Kidney (tissue), 22 donors: ENCODE measurements at places on chromosomes 12 and 14.

- H3K4me1 ChIP-seq, result no peaks in the 10 kb centered on the region
- no peak for DNase-seq
- no peak overlapping the region for H3K4me3 ChIP-seq
- H3K27me3 ChIP-seq, result no peaks in the 10 kb centered on the region
Measured at GRCh38 chr14:101367421-101368261, 193.7 kb upstream of the DIO3 start.

- DNase-seq, result no peak
- no peak overlapping the region for H3K4me3 ChIP-seq
Measured at GRCh38 chr14:36585100-36585499, 2.7 kb upstream of the NKX2-8 start.

GRCh38 chr14:58717813-58718212, 80.1 kb downstream of the DACT1 start:
- H3K4me3 ChIP-seq, result no peak overlapping the region
- no peaks in the 10 kb centered on the region for H3K36me3 ChIP-seq
- H3K27ac ChIP-seq, result no peak overlapping the region

- H3K27me3 ChIP-seq, result no peaks in the 10 kb centered on the region
- no peak overlapping the region for H3K4me3 ChIP-seq
- DNase-seq, result no peak
Measured at GRCh38 chr14:102029956-102030355, 56.9 kb downstream of the HSP90AA1 start.

DNA sequence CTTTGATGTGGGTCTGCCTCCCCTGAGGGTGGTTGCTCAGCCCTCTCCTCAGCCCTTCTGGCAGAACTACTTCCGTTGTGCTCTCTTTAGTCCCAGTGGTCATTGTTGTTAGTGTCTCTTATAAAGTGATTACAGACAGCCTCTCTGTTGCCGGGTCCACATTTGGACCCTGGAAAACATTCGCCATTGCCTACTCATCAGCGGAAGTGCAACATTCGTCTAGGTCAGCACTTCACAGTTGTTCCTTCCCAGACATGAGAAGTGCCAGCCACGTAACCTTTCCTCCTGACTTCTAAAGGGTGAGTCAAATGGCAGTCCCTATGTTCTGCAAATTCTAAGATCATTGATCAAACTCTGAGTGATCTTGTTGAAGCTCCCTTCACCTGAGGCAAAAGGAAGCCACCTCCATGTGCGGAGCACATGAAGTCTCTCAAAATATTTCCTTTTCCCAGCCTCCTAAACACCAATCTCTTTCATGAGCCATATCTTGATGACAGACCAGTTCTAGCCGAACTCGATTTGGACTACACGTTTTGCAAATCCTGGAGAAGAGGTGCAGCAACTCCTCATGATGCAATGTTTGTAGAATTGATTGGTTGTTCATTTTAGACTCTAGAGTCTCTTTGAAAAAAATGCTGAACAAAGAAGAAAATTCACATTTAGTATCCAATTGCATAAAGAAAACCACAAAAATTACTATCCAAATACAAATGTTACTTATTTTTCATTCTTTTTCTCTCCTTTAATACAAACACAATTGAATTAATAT, 163.8 kb downstream of the RPL10L start:
- H3K4me3 ChIP-seq, result no peak overlapping the region
- no peaks in the 10 kb centered on the region for H3K4me1 ChIP-seq
- no peak overlapping the region for H3K27ac ChIP-seq
- DNase-seq, result no peak
- no peaks in the 10 kb centered on the region for H3K36me3 ChIP-seq

- H3K4me1 ChIP-seq, result peaks cover 4% of the 10 kb centered on the region
- no peak overlapping the region for H3K4me3 ChIP-seq
- no peaks in the 10 kb centered on the region for H3K36me3 ChIP-seq
- H3K27ac ChIP-seq, result no peak overlapping the region
- peak; percentile 84 for DNase-seq
- no peaks in the 10 kb centered on the region for H3K27me3 ChIP-seq
Measured at GRCh38 chr12:52156757-52157565, 34.9 kb downstream of the KRT80 start.

GRCh38 chr14:69284170-69284569, 24.2 kb downstream of the GALNT16 start:
- no peak overlapping the region for H3K27ac ChIP-seq
- no peak for DNase-seq
- no peak overlapping the region for H3K4me3 ChIP-seq
- peaks cover 5% of the 10 kb centered on the region for H3K4me1 ChIP-seq
- no peaks in the 10 kb centered on the region for H3K27me3 ChIP-seq

- DNase-seq, result no peak
- H3K27me3 ChIP-seq, result no peaks in the 10 kb centered on the region
- H3K36me3 ChIP-seq, result no peaks in the 10 kb centered on the region
- no peak overlapping the region for H3K4me3 ChIP-seq
Measured at GRCh38 chr14:69501423-69501838, 16.9 kb downstream of the PLEKHD1 start.

DNA sequence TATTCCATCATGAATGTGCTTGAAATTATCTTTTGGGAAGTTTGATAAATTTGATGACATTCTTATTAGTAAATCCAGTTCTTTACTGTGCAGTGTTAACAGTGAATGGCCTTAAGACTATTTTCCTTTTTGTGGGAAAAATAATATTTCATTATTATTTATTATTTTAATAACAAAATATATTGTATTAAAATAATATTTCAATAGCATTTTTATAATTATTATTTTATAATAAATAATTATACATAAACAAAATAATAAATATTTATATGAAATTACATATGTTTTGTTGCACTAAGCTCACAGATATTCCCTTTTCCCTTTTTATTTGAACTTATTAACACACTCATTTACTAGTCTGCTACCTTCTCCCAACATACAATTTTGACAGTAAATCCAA, 33.6 kb downstream of the PIK3C2G start:
- no peaks in the 10 kb centered on the region for H3K4me1 ChIP-seq
- no peak overlapping the region for H3K27ac ChIP-seq
- H3K27me3 ChIP-seq, result no peaks in the 10 kb centered on the region
- H3K4me3 ChIP-seq, result no peak overlapping the region
- no peaks in the 10 kb centered on the region for H3K36me3 ChIP-seq

- H3K36me3 ChIP-seq, result no peaks in the 10 kb centered on the region
- no peak overlapping the region for H3K4me3 ChIP-seq
- H3K27me3 ChIP-seq, result no peaks in the 10 kb centered on the region
- DNase-seq, result peak; percentile 92
Measured at GRCh38 chr12:124497658-124498057, 69.8 kb downstream of the NCOR2 start.

GRCh38 chr14:54756656-54757392, 145.8 kb downstream of the GCH1 start:
- H3K4me1 ChIP-seq, result no peaks in the 10 kb centered on the region
- no peaks in the 10 kb centered on the region for H3K27me3 ChIP-seq
- no peak overlapping the region for H3K27ac ChIP-seq
- no peak overlapping the region for H3K4me3 ChIP-seq
- H3K36me3 ChIP-seq, result peaks cover 6% of the 10 kb centered on the region

DNA sequence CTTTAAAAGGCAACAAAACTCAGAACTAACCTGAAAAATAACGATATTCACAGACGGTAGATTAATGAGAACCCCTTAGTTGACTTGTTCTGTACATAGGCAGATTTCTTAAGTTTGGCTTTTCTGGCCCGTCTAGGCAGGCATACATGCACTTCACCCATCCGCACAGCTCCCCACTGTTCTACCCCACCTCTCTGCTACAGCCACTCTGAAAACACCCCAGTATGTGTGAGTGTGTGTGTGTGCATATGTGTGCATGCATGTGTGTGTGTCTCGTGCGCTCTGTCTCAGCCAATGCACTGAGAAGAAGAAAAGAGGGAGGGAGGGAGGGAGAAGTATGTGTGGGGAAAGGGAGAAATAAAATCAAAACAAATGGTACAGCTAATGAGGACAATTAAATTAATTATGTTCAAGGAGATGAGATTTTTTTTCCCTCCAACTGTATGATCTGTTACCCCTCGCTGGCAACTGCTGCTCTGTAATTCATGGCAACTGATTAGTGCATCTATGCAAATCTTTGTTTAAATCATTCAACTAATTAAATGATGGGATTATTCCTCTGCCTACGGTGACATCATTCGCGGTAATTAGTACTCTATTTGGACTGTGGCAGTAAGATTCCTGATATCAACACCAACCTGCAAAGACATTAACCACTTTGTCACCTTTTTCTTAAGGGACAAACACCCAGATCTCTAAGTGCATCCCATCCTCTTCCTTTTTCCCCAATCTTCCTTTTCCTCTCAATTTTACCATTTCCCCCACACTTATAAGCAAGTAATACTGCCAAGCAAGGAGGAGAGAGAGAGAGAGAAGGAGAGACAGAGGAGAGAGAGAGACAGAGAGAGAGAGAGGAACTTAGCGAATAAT, 2.2 kb upstream of the LMO3 start:
- H3K36me3 ChIP-seq, result no peaks in the 10 kb centered on the region
- no peaks in the 10 kb centered on the region for H3K4me1 ChIP-seq
- no peak for DNase-seq

DNA sequence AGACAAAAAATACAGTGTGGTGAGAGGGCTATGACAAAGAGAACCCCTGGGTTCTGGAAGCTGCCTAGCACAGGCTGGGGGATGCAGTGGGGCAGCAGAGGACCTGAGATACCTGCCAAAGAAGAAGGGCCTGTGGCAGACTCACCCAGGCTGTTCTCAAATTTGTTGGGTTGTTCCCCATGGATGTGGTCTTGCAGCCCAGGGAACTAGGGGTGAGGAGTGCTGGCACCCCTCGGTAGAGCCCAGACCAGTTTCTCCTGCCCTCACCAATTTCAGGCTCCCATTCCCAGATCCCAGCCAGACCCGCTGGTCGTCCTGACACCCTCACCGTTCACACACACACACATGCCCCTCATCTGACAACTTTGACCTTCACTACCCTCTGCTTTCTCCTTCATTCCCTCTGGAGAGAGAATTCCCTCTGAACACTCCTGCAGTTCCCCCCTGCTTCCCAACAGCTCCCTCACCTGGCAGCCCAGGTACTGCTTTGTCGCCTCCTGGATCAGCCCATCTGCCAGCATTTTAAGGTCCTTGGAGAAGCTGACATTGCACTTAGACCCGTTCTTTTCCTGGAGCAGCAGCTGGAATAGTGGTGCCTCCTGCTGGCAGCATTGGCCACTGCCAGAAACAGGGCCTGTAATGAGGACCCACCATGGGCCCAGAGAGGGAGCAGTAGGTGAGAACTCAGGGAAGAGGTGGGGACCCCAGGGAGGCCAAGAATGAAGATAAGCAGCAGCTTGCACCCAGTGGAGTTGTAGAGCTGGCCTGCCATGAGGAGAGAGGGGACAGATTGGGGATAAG, 5.9 kb upstream of the GDF11 start:
- H3K36me3 ChIP-seq, result no peaks in the 10 kb centered on the region
- H3K4me1 ChIP-seq, result peaks cover 9% of the 10 kb centered on the region
- no peaks in the 10 kb centered on the region for H3K27me3 ChIP-seq
- no peak for DNase-seq
- H3K27ac ChIP-seq, result no peak overlapping the region

GRCh38 chr14:71108398-71109119, 201.3 kb downstream of the PCNX1 start:
- H3K4me1 ChIP-seq, result no peaks in the 10 kb centered on the region
- no peaks in the 10 kb centered on the region for H3K27me3 ChIP-seq
- no peak for DNase-seq
- H3K27ac ChIP-seq, result no peak overlapping the region
- no peak overlapping the region for H3K4me3 ChIP-seq

DNA sequence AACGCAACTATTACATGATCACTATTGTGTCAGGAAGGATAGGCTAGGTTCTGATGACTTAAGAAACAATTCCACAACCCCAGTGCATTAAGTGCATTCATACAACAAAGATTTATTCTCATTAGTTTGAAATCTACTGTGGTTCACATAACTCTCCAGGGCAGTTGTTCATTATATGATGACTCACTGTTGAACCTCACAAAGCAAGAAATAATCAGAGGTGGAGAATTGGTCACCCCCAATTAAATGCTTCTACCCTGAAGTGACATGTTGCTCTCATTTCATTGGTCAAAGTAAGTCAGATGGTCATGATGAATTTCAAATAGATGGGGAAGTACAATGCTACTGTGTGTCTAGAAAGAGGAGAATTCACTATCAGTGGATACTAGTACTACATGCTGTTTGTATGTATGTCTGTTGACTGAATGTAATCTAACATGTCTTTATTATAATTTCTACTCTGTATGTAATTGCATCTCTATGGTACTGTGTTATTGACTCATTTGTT, 6.1 kb upstream of the HELB start:
- no peak overlapping the region for H3K4me3 ChIP-seq
- no peak for DNase-seq
- no peak overlapping the region for H3K27ac ChIP-seq
- H3K27me3 ChIP-seq, result no peaks in the 10 kb centered on the region

GRCh38 chr14:24071836-24072430, 571 bp downstream of the CPNE6 start:
- DNase-seq, result peak; percentile 48
- no peaks in the 10 kb centered on the region for H3K4me1 ChIP-seq
- H3K4me3 ChIP-seq, result no peak overlapping the region
- no peaks in the 10 kb centered on the region for H3K27me3 ChIP-seq
- H3K27ac ChIP-seq, result no peak overlapping the region
- no peaks in the 10 kb centered on the region for H3K36me3 ChIP-seq
